Activated CD4-positive, alpha-beta T cell treated with anti-CD3 and anti-CD28 coated beads for 48 hours (primary cell): ENCODE measurements at places on chromosomes 1 and 21.

GRCh38 chr1:156025876-156026275 lies 5.1 kb upstream of the SSR2 start:
- peak; percentile 62 for DNase-seq

DNA sequence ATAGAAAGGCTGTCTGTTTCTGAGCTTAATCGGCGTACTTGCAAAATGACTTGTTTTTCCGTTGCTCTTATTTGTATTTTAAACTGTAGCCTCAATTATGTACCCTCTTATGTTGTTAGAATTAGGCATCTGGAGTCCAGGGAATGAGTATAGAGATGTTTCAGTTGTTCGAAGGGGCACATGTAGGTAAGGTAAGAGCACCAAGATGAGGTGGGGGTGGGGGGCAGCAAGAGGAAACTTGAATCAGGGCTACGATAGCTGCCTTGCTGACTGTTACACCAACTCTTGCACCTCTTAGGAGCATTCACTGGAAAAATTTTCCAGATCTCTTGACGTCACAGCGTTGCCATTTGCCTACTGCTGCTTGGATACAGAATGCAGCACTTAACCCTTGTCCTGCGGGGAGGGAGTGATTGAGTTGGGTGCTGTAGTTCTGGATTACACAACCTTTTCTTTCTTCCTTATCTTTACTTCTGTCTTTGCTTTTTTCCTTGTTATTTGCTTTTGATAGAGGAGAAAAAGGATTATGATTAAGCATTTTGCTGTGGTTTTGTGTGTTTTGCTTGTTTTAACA lies 3.2 kb downstream of the ATP1B1 start:
- DNase-seq = no peak

GRCh38 chr1:72280711-72281110 lies 1.6 kb downstream of the NEGR1 start:
- no peak for DNase-seq

DNA sequence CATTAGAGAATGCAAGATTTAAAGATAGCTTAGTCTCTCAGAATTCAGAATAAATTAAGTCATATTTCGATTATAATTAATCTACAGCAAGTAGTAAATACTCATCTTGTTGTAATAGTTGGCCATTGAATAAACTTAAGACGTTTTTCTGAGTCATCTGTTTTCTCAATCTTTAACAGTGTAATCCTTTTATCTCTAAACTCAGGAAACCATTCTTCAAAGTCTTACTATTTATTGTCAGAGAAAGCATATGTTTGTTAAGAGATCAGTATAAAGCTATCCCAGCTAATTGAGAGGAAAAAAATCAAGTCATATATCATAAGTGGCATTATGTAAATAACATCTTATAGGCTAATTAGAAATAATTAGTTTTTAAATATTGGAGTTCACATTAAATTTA lies 201.2 kb upstream of the ADAMTS5 start:
- no peak for DNase-seq

DNA sequence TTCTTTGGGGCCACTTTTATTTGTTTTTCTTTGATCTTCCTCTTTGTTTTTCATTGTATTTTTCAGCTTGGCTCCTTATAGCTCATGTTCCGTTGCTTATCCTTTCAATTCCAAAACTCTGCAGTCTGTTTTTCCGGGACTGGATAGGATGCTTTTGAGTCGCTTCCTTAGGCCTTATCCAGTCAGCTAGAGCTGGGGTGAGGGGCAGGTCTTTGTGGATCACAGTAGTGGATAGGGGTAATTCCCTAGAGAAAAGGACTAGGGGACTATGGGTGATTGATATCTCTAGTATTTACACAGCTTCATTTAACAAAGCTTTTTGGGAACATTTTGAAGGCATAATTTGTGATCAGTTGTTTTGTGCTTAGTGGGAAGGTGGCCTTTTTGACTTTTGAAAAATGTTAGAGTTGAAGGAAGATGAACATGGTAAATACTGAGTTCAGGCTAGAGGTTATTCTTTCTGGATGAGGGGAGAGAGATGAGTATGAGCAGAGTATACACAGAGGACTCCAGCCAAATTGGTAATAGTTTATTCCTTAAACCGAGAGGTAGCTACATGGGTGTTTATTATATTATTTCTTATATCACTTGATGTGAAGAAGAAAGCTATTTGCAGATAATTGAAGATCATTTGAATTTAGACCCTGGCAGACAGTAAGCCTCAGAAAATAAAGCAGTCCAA lies 22.5 kb downstream of the CEP350 start:
- DNase-seq = no peak

- no peak for DNase-seq
These were observed 17.3 kb downstream of the SARS1 start for GRCh38 chr1:109231066-109231465.

DNA sequence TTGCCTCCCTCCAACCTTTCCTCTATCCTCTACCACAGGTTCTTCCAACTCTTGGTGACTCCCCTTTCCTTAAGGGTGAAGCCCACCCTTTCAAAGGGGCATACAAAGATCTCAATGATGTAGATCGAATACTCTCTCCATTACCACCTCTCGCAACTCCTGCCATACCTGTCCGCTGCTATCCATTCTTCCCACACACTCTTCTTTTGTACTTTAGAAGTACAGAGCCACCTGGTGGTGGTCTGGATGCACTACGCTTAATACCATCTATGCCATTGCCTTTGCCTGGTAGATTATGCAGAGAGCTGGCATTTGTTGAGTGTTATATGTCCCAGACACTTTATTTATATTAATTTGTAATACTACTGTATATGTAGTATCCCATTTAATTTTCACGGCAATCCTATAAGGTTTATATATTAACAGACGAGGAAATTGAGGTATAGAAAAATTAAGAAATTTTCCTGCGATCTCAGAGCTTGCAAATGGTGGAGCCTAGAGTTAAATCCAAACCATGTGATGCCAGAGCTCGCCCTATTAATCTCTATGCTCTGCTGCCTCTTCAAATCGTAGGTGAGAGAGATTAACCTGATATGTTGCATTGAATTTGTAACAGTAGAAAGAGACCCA lies 22.9 kb downstream of the TSHB start:
- DNase-seq = peak; percentile 70

DNA sequence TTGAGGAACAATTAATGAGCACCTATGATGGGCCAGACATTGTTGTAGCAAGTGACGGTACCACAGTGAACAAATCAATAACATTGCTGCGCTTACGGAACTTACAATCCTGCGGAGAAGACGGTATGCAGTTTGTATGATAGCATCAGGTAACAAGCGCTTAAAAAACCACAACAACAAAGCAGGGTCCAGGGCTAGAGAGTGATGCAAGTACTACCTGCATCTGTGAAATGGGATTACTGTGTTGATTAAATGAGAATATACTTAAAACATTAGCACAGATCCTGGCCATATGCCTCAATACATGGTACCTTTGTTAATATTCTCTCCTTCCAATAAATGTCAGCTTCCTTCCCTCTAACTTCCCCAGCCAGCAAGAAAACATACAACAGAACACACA lies 110.6 kb upstream of the ADAR start:
- DNase-seq = no peak

DNA sequence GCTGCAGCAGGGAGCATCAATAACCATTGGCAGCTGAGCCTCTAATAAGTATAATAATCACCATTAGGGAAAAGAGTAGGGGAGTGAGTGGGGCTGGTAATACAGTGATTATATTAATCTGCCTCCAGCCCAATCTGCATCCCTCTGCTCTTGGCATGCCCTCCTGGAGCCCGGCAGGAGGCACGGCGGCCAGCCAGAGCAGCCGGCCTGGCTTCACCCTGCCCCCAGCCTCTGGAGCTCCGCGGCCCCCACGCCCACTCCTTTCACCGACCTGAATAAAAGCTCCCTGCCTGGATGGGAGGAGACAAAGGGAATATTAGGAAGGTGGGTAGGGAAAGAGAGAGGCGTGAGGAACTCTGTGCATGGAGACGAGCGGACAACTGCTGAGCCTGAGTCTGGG lies 28.3 kb downstream of the OPTC start:
- no peak for DNase-seq
